Stimulated activated CD8-positive, alpha-beta memory T cell treated with anti-CD3 and anti-CD28 coated beads, Interleukin-4, amount 100 ng/mL, for 1 hour (primary cell): ENCODE measurements at places on chromosomes 13 and 19.

GRCh38 chr19:16867211-16867610 lies 21.6 kb upstream of the F2RL3 start:
- DNase-seq = no peak

GRCh38 chr13:76398425-76398824 lies 487.8 kb downstream of the KCTD12 start:
- no peak for DNase-seq

DNA sequence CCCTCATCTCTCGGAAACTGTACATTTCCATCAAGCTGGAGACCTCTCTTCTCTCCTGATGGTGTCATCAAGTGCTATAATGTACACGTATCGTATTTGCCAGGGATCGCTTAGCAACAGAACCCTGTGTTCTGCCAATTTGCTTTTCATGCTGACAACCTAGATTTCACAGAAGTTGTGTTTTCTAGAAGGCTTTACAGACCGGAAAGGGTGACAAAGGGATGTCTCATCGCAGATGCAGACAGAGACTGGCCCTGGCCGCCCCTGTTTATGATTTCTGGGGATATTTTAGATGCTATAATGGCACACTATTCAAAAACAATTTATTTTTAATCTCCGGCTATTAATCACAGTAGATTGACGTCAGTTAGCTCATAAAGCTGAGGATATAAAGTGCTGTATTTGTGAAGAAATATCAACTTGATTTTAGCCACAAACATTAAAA lies 291.4 kb downstream of the IRS2 start:
- DNase-seq = no peak

DNA sequence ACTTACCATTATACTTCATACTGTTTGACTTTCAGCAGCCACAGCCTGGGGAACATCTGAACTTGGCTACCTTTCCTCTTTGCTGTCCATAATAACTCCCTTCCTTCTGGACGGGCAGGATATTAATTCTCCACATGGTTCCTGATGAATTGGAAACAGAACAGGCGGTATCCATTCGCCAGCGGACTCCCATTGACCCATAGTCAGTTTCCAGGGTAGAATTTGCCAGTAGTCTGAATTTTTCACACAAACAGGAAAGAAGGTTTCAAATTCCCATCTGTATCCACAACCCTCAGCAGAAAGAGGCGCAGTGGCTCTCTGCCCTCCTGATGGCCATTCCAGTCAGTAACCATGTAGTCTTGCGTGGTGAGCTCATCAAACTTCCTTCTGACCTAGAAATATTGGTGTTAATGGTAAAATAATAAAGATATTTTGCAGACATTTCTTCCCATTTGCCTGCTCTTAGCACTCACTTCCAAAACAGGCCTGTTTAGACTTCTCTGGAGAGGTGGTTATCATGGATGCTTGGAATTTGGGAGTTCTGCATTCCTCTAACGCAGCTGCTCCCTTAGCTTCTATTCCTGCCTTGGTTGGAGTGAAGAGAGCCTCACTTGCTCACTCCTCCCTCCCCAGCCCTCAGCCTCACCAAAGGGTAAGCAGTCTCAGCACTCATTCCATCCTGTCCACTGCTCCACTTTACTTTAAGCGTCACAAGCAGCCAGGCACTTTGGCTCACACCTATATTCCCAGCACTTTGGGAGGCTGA lies 75.0 kb upstream of the OXGR1 start:
- DNase-seq = no peak

GRCh38 chr13:110886870-110887596 lies 27.8 kb downstream of the ANKRD10 start:
- no peak for DNase-seq

- no peak for DNase-seq
Observed at GRCh38 chr13:64640002-64640401, 2590.1 kb downstream of the PCDH9 start.

DNA sequence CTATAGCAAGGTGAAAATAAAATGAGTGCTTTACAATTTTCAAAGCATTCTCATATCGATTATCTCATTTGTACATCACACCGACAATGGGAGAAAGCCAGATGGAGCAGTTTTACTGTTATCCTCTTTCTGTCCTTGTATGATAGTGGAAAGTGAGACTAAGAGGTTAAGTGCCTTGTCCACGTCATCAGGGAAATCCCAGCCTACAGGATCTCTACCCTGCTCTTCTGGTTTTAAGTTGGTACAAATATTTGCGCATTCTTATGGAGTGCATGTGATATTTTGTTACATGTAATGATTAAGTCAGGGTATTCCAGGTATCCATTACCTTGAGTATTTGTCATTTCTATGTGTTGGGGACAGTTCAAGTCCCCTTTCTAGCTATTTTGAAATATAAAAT lies 12.4 kb upstream of the ENOX1 start:
- DNase-seq = no peak

- no peak for DNase-seq
Observed at GRCh38 chr19:54937926-54938325, 9.4 kb downstream of the NLRP7 start.

GRCh38 chr19:51138549-51138979 lies 3.5 kb upstream of the SIGLEC7 start:
- DNase-seq = no peak

- DNase-seq = no peak
Observed at GRCh38 chr13:101211261-101211660, 205.0 kb downstream of the NALCN start.

- DNase-seq = peak; percentile 86
Observed at GRCh38 chr19:39409208-39410016, 2.8 kb downstream of the ZFP36 start.

GRCh38 chr19:1486720-1487575 lies 3.2 kb downstream of the PCSK4 start:
- no peak for DNase-seq

- DNase-seq = no peak
Observed at GRCh38 chr13:97464561-97464960, 30.6 kb downstream of the RAP2A start.

DNA sequence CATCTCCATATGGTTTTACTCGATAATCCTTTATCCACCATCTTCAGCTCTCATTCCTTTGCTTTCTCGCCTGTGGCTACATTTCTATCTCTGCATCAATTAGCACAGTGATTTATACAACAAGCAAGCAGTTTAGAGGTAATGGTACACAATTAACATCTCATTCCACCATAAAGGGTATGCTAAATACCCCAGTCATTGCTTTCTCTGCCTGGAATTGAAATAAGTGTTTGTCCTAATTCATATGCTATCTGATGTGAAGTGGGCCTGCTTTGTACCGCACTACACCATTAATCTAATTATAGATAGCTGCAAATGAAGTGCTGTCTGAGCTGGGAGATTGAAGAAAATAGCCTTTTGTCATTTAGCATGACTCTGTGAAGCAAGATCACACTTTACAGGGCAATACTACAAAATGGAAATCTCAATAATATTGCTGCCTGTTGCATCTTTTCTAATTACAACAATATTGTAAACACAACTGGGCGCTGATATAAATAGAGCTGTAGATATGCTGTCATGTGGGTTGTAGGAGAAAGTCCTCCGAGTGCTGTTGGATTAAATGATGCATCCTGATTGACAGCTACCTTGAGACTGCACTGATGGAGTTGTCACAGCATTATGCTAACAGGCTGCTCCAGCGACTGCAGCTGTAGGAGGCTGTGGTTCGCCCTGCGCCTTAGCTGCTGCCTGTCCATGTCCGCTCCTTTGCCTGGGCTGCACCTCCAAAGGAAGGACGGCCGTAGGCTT lies 78.2 kb downstream of the GGACT start:
- DNase-seq = no peak

GRCh38 chr13:111201304-111201940 lies 86.3 kb downstream of the ARHGEF7 start:
- DNase-seq = no peak

- no peak for DNase-seq
Observed at GRCh38 chr13:75533861-75534260, 3.8 kb downstream of the COMMD6 start.

DNA sequence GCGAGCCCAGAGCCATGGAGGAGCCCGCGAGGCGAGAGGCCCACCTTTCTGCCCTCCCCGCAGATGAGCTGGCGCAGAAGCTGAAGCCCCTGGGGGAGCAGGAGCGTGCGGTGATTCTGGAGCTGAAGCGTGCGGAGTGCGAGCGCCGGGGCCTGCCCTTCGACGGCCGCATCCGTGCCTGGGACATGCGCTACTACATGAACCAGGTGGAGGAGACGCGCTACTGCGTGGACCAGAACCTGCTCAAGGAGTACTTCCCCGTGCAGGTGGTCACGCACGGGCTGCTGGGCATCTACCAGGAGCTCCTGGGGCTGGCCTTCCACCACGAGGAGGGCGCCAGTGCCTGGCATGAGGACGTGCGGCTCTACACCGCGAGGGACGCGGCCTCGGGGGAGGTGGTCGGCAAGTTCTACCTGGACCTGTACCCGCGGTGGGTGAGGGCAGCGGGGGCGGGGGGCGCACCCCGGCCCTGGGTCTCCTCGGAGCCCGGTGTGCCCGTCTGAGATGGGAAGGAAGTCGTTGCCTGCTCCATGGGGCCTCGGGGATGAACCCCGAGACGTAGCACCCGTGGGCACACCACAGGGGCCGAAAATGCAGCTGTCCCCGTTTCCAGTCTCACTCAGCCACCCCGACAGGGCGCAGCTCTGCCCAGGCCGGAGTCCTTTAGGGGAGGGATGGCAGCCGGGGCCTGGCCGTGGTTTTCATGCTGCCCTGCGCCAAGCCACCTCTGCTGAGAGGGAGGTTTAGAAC lies 12.1 kb upstream of the ZNF554 start:
- DNase-seq = no peak

- DNase-seq = no peak
Observed at GRCh38 chr13:111532111-111532510, 211.7 kb downstream of the TEX29 start.

DNA sequence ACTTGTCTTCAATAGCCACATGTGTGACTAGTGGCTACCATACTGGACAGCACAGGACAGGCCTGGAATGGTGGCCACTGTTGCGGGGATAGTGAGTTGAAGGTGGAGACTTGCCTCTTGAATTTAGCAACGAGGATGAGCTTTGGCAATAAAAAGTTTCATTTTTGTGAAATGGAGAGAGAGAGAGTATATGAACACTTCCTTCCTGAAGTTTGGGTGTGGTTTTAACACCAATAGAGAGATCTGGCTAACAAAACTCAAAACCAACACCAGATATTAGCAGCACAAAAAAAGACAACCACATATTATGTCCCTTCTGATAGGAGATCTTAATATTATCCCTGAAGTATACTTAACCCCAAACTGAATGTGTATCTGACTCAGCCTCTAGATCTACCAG lies 6.3 kb upstream of the LRFN3 start:
- DNase-seq = no peak

- no peak for DNase-seq
Observed at GRCh38 chr13:110820322-110820721, 94.5 kb downstream of the ANKRD10 start.

- DNase-seq = no peak
Observed at GRCh38 chr13:110869231-110869804, 45.6 kb downstream of the ANKRD10 start.

DNA sequence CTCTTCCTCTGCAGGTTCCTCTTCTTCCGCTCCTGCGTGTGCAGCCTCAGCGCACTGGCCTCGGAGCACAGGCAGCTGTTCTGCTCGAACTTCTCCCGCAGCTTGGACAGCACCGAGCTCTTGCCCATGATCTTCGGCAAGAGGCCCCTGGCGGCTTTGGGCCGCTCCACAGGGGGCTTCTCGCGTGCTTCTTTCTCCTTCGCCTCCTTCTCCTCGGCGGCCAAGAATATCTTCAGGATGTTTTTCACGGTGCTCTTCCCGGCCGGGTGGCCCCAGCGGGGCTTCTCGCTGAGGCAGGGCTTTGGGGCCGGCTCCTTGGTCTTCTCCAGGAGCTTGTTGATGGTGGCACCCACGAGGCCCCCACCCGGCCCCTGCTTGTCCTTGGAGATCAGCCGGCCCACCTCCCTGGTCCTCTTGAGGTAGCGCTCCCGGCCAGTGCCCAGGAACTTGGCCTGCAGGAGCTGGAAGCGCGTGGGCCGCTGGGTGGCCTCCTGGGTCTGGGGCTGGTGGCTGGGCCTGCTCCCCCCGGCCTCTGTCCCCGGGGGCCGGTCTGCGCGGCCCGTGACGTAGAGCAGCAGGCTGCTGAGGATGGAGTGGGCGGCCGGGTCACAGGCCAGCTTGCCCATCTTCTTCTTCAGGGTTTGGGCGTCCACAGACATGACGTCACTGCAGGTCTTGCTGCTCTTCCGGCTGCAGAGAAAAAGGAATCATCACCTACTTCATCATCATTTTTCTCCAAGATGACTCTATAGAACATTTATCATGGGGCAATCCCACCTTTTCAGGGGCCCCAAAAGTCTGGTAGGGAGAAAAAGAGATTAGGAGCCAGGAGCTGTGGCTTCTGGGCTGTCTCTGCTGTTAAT lies 43.8 kb upstream of the GRTP1 start:
- no peak for DNase-seq

- DNase-seq = no peak
Observed at GRCh38 chr19:10135551-10136334, 16.0 kb upstream of the EIF3G start.

DNA sequence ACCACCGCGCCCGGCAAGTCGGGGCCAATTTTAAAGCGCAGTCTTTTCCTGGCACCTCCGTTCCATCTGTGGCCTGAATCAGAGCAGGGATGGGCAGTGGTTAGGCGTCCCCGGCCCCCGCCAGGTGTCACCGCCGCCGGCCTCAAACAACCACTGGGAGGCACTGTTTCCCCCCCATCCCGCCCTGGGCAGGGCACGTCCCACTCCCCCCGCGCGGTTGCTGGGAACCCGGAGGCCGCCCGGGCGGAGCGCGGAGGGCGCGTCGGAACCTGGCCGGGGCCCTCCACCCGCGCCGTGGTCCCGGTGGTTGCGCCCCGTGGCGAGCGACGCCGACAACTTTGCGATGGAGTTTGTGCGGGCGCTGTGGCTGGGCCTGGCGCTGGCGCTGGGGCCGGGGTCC lies at the start of gene GRIN3B:
GRIN3B (plus strand) TSS at position 325 of the 400 bp plus-strand sequence; CDS start at position 344, 19 bp downstream.
- no peak for DNase-seq

DNA sequence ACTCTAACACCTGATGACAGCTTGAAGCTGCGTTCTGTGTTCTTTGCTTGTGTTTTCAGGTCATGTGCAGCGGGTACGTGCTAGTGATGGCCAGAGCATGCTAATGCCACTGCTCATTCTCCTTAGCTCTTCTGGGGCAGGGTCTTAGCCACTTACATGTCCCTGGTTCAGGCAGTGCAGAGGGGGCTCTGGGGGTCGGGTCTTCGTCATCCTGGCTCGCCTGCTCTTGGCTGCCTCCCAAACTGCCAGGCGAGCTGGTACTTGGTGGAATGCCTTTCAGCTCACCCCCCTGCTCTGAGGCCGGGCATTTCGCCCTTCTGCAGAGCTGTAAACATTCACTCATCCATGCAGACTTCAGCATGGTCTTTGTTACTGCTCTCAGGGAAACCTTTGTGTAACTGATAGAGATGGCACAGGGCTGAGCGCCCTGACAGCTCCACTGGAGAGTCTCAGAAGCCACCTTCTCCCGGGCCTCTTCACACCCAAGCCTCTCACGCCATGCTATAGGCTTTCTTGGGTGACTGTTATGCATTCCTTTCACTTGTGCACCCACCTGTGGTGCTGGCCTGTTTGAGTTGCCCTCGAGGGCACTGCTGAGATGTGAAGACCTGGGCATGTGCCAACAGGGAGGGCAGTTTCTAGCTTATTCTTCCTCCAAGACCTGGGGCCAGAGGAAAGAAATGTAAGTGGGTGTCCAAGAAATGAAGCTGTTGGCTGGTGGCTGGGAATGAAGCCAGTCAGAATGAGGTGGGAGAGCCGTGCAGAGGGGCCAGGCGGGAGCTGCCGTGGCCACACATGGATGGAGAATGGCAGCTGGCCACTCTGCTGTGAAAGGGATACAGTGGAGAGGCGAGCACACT lies 24.4 kb downstream of the FAM124A start:
- DNase-seq = no peak
